AG04449 (cell line): ENCODE measurements at places on chromosomes 6 and 20.

DNA sequence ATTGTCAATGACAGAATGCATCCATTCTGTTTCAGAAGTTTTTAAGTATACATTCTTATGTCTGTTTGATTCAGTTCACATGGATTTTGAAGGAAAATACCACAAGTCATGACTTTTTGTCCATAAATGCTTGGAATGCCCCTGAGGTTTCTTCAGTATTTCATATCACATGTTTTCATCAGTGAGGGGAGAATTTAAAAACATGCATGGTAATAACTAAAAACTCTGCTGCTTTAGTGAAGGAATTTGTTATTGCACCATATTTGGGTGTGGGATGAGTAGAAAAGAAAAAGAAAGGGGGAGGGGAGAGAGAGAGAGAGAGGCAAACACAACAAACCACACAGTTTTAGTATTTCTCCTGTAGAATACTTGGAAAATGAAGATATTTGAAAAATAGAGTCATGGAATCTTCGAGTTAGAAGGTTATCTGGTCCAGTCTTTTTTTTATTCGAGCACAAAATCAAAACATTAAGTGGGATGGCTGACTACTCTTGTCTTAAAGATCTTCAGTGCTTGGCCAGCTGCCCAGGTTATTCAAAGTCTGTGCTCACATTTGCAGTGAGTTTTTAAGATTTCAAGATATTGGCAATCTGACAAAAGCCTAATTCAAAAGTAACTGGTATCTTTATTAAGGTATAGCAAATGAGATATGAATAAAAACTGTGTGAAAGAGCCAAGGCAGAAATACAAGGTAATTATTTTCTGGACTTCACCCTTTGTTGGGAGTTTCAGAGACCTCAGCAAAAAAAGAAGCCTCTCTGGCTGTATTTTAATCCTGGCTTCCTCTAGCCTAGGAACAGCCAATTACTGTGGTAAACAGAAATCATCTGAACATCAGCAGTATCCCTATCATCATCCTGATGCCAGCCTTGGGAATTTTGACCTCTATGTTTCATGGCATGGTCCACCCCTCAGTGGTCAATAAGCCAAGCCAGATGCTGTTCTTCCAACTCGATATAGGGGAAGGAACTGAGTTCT is 687.9 kb upstream of the CITED2 start:
- DNase-seq, result peak; percentile 98

GRCh38 chr20:51579137-51579536 is 36.6 kb upstream of the NFATC2 start:
- no peak for DNase-seq

GRCh38 chr6:11586536-11586935 is 49.0 kb downstream of the TMEM170B start:
- peak; percentile 90 for DNase-seq

GRCh38 chr20:21315138-21315537 is 12.0 kb downstream of the XRN2 start:
- DNase-seq, result peak; percentile 14

GRCh38 chr20:6152777-6153176 is 29.9 kb upstream of the FERMT1 start:
- DNase-seq, result no peak

GRCh38 chr6:11226005-11226404 is 6.5 kb downstream of the NEDD9 start:
- DNase-seq, result no peak

DNA sequence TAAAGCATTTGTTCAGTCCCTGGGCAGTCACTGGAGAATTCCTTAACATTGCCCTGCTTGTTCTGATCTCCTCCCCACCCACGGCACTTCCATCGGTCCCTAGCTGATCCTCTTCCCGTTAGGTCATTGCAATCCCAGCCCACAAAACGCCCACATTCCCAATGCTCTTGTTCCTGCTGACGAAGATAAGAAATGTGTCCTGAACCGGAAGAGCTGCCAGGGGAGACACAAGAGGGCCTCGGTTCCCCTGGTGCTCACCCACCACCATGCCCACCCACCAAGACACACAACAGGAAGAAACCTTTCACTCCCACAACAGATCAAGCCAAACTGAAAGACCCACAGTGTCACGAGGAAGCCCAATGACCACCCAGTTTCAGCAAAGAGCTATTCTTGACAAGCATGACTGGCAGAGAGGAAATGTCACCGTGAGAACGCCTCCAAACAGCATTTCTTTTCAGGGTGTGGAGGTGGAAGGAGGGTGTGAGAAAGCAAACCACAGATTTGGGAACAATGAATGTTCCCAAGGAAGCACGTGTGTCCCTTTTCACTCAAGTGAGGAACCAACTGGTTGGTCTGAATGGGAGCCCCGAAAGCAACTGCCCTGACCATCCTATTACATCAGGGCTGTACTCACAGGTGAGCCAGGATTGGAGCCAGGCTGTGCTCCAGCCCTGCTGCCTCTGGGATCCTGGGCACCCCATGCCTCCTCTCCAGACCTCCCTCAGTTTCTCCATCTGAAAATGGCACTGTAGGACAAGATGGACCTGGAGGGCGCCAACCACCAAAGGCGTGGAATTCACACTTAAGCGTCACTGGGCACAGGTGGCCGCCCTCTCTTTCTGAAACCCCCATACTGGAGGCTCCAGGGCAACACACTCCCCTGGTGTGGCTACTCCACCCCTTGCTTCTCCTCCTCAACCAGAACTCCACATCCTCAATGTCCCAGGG is 97.5 kb downstream of the ZMYND8 start:
- DNase-seq, result no peak

DNA sequence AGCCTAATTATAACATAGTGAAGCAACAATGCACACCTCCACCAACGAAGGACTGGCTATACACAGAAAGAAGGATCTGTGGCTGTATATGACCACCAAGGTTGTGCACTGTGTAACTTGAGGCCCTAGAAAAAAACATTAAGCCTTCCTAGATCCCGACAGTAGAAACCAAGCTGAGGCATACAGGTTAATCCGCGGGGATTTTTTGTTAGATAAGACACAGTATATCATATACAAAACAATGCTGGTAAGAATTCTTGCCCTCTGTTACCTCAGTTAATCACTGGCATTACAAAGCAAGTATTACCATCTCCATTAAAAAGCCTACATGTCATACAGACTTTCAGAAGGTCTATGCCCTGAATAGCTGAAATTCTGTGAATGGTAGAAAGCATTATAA is 228.8 kb downstream of the TBC1D32 start:
- no peak for DNase-seq

- no peak for DNase-seq
Observed at GRCh38 chr6:1821513-1822183, 211.9 kb downstream of the FOXC1 start.

DNA sequence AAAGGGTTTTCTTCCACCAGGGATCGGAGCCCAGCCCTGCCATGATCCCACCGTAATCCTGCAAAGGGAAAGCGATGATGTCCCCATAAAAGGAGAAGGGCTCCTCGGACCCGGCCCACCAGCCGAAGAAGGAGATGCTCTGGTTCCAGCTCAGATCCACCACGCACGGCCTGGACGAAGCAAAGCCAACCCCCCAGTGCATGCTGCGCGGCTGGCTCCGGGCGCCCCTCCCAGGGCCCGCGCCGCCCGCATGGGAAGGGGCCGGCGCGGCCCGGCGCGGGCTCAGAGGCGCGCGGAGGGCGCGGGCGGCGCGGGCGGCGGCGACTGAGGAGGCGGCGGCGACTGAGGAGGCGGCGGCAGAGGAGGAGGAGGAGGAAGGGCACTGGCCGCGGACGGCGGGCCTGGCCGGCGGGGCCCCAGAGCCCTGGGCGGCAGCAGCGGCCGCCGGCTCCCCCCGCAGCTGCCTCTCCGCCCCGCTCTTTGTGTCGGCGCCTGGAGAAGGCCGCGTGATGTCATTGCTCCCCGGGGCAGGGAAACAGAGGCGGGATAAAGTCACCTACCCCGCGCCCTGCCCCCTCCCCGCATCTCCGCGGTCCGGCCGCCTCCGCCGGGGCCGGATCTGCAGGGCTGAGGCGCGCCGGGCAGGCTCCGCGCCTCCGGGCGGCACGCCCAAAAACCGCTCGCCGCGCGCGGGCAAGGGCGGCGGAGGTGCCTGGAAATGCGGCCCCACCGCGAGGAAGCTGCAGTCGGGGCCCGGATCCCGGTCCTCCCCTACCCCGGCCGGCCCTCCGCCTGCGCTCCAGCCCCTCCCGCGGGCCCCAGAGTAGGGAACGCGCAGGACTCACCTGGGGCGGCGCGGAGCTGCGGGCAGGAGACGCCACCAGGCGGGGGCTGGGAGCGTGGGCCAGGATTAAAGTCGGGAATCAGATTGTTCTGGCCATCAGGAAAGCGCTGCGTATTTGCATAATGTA is at the start of gene FAXC:
Gene FAXC (minus strand): TSS at position 504 of the 971 bp plus-strand sequence. CDS start 302 bp downstream, at position 202.
- no peak for DNase-seq

- no peak for DNase-seq
Observed at GRCh38 chr6:73699676-73700459, 3.9 kb downstream of the CD109 start.

DNA sequence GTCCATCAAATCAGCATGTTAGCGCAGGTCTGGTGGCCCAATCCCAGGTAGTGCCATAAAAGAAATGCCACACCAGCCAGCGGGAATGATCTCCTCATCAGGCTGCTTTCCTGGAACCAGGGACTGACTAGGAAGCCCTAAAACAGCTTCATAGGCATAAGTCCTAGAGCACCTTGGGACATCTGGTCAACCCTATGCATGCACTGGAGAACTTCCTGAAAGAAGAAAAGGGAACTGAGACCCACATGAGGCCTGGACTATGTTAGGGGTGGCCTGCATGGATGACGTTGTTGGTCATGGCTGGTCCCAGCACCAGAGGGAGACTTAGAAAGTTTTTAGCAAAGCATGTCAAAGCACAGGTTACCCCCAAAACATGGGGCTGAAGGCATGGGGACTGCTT is 7.6 kb upstream of the KCNK16 start:
- DNase-seq, result no peak

GRCh38 chr6:134077301-134077700 is 24.9 kb upstream of the SLC2A12 start:
- DNase-seq, result no peak

GRCh38 chr6:41519305-41519744 is 26.9 kb upstream of the FOXP4 start:
- DNase-seq, result no peak

GRCh38 chr6:163943607-163944385 is 529.3 kb downstream of the QKI start:
- DNase-seq, result no peak

DNA sequence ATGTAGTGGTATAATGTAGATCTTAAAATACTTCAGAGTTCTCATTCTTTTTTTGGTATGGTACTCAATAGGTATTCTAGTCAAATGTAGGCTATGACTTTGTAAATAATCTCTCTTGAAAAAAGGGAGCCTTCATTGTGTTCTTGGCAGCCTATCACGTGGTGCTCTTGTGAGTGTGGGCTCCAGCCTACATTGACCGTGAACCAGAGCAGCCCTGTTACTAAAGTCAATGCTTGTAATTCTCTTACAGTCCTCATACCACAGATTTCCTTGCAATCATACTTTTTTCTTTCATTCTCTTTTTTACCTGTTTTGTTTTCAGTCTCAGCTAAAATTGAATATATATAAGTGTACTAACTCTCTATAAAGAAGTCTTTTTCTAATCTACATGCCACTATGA is 31.1 kb downstream of the ARID1B start:
- no peak for DNase-seq

- no peak for DNase-seq
Observed at GRCh38 chr6:33592595-33593413, 12.7 kb upstream of the BAK1 start.

DNA sequence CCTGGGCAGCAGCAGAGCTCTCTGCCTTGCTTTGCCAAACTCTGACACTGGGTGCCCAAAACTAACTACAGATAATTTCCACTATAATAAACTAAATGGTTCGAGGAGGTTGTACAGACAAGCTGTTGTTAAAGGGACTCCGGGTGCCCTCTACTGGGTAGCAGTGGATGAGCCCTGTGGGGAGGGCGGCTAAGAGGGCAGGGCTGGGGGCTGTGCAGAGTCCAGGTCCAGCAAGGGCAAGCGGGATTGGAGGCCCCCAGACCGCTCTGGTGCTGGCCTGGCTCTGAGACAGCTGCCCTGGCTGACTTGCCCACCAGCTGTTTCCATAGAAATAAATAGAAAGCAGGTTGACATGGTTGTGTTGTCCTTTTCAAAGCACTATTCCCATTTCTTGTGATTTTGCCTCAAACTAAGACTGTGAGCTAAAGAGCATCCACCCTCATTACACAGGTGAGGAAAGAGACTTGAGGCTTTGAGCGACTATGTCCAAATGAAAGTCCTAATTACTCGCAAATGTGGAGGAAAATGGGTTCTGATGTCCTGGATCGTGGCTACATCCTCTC is 167.6 kb upstream of the CST7 start:
- DNase-seq, result no peak

GRCh38 chr6:68229566-68229965 is 405.5 kb upstream of the ADGRB3 start:
- DNase-seq, result no peak

DNA sequence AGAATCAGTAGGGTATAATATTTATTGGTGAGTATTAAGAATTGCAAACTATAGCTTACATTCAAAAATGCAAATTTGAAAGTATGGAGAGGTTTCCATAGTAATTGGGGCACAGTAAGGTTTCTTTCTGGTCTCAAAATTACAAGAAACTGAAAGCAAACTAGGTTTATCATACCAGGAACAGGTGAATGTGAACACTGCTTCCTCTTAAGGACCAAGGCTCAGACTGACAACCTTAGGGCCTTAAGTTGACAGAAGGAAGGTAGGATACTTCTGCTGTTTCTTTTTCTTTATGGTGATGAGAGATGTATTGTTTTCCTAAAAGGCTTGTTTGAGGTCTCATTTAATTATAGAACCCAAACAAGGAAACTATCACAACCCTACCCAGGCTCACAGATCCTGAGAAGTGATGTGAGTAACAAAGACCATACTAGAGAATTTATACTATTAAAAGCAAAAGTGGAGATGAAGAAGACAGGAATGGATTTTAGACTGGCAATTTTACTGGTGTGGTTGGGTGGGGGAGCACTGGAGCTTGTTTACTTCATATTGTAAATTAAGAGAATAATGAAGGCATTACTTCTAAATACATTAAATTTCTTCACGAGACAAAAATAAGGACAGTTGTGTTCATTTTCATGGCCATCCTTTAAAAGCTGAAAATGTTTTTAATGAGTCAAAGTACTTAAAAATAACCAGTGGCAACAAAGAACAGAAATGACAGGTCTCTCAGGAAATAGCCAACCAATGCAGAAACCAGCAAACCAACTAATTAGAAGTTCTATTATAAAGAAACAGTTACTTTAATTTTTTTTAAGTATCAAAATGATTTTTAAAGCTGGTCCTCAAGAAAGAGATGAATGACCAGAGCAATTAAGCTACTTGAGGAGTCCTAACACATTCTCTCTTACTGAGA is 21.3 kb downstream of the STAU1 start:
- no peak for DNase-seq

- DNase-seq, result no peak
Observed at GRCh38 chr6:38987503-38987902, 61.1 kb upstream of the GLP1R start.
